Daoy (cell line): ENCODE measurements at places on chromosomes 11 and 22. TPM values are rescaled to one million over a fixed set of nuclear protein-coding genes. Genes with fewer than 3 reads are reported as not detected.

GRCh38 chr11:59787816-59788215 lies 22.8 kb downstream of the MRPL16 start:
- DNase-seq = peak; percentile 76

- DNase-seq = no peak
Measured at GRCh38 chr11:59616396-59616982, 915 bp upstream of the OSBP start.

GRCh38 chr11:124582565-124582964 lies 12.8 kb downstream of the OR8A1 start:
- DNase-seq = no peak

- DNase-seq = no peak
Measured at GRCh38 chr11:133977067-133977677, 20.4 kb upstream of the IGSF9B start.

The SNX32 gene
- 0.39 TPM in 1 of 2 replicates, not detected in the other for total RNA-seq

The TMEM258 gene
- 61.1 and 70.8 TPM in 2 replicates for total RNA-seq

The TSG101 gene
- 62.7 and 111 TPM in 2 replicates for total RNA-seq

The FGF3 gene
- not detected in 2 replicates for total RNA-seq
